ENCODE measurements at places on chromosomes 4 and X. TPM values are rescaled to one million over a fixed set of nuclear protein-coding genes. Genes with fewer than 3 reads are reported as not detected.

The ASB9 gene
- 15.7 TPM for polyA plus RNA-seq

DNA sequence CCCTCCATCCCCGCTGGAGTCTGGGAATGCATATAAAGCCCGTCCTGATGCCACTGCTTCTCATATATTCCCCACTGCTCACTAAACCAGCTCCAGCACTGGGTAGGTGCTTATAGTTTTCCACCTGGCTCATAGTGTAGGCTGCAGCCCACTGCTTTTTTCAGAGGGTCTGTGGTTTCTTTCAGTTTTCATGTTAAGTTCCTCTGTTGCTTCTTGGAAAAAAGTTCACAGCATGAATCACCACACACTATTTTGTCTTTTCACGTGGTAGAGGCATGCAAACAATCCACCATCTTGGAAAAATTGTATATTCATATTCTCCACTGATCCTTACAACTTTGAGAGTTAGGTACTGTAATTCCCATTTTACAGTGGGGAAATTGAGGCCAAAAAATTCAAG, 39.4 kb downstream of the DCLK2 start:
- no peak for DNase-seq

DNA sequence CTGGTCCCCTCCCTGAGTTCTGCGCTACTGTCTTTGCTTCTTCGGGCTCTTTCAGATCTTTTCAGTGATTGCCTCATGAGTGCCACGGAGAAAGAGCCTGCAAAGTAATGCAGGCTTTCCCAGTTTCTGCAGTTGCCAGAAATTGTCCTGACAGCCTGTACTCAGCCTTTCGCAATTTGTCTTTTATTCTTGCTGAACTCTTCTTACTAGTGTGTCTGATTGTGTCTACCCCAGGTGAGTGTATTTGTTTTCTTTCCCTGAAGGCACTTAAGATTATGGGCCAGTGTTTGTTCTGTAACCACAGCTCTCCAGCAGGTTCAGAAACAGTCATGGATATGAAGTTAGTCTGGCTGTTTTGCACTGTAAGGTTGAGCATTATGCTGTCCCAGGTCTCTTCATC, 47.1 kb downstream of the FAM193A start:
- DNase-seq, result no peak

- no peak for DNase-seq
These were observed 924.3 kb upstream of the SLIT2 start for GRCh38 chr4:19327364-19327763.

- DNase-seq, result no peak
These were observed 37.2 kb downstream of the GUCY1B1 start for GRCh38 chr4:155795991-155796390.

DNA sequence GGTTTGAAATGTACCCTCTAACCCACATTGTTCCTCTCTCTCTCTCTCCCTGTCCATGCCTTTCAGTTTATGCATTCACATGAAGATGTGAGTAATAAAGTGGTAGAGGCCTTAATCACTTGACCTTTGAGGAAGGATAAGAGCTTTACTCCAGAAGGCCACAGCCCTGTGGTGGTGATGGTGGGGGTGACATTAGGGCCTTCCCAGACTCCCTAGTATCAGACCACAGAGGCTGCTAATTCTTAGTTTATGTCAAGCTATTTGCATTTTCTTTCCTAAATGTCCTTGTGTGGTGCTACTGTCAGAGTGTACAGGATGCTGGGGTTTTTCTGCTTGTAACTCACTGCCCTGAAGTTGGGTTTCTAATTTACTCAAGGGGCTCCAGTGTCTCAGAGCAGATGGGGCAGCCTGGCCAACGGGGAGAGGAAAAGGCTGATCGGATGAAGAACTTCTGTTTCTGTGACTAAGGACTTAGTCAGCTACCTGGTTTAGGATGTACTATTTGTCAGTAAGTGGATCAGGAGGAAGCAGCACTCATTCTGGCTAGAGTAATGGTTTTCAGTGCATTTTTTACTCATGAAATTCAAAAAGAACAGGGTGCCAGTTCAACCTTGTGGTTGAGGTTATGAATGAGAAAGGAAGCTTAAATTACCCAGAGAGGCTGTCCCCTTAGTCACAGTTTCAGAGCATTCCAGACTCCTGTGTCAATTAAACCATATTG, 509.6 kb upstream of the DIPK2B start:
- DNase-seq, result no peak

The RTL5 gene
- 5.7 TPM for polyA plus RNA-seq

- peak; percentile 6 for DNase-seq
These were observed 29.2 kb downstream of the MSX1 start for GRCh38 chr4:4888695-4889094.

The ARMCX1 gene
- 20.3 TPM for polyA plus RNA-seq

The EMCN gene
- polyA plus RNA-seq, result 140 TPM

- no peak for DNase-seq
These were observed 41.7 kb upstream of the H2AZ1 start for GRCh38 chr4:99991741-99992140.

The SYP gene
- polyA plus RNA-seq, result 7.2 TPM

GRCh38 chr4:68693325-68694075, 23.0 kb upstream of the UGT2B15 start:
- DNase-seq, result no peak

DNA sequence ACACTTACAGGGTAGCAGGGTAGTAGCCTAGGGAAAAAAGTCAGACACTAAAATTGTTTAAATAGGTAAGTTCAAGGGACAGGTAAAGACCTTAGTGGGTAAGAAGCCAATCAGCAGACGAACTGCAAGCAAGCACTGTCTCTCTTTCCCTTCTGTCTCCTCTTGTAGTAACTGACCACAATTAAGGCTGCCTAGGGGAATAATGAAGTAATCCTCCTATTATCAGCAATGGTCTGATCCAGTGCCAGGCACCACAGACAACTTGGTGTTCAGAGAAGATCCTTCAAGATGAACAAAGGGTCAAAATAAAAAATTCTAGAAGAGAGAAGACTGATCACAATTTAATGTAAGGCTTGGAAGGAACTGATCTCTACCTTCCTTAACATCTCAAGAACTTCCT, 62.9 kb downstream of the ELOVL6 start:
- DNase-seq, result no peak

- DNase-seq, result no peak
These were observed 3.4 kb downstream of the ARSF start for GRCh38 chrX:3044671-3045070.

DNA sequence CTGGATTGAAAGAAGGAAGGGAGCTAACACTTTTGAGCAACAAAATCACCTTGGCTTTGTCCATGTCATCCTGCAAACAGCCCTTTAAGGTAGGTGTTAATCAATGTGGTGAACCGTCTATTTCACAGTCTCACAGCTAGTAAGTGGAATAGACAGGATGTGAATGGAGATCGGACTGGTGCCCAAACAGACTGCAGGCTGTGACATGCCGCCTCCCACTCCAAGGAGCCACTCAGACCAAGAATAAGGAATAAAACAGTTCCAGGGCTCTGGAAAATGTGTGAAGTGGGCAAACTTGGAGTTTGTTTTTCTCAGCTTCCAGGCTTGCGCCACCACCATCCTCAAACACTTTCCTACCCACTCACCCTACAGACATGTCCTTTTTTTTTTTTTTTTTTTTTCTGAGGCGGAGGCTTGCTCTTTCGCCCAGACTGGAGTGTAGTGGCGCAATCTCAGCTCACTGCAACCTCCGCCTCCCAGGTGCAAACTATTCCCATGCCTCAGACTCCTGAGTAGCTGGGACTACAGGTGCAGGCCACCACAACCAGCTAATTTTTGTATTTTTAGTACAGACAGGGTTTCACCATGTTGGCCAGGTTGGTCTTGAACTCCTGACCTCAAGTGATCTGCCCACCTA, 57.7 kb upstream of the SEC24B start:
- DNase-seq, result no peak

DNA sequence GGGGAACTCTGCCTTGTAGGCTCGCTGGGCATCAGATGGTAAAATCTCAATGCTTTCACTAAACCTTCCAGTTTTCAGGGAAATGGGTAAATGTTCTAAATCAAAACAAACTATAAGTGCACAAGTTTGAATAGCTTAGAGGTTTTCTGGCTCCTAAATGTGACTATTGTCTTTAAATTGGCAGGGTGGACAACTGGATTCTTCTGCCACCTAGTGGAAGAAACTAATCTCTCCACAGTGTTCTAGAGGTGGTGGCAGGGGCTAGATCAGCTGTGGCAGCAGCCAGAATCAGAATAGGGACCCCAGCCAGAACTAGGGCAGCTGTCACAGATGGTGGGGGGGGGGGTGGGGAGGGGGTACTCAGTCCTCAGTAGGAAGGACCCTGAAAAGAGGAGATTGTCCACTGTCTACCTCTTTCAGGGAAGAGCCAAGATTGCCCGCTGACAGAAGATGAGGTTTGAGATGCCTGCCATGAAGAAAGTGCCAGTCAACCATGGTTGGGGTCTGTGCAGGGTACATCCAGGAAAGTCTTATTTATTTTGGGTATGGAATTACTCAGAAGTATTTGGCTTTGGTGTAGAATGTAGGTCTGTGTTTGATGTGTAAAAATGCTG, 201.4 kb downstream of the CCNG2 start:
- DNase-seq, result peak; percentile 60

Data from kidney (tissue), 22 donors.